ENCODE measurements at places on chromosomes 4 and X.

DNA sequence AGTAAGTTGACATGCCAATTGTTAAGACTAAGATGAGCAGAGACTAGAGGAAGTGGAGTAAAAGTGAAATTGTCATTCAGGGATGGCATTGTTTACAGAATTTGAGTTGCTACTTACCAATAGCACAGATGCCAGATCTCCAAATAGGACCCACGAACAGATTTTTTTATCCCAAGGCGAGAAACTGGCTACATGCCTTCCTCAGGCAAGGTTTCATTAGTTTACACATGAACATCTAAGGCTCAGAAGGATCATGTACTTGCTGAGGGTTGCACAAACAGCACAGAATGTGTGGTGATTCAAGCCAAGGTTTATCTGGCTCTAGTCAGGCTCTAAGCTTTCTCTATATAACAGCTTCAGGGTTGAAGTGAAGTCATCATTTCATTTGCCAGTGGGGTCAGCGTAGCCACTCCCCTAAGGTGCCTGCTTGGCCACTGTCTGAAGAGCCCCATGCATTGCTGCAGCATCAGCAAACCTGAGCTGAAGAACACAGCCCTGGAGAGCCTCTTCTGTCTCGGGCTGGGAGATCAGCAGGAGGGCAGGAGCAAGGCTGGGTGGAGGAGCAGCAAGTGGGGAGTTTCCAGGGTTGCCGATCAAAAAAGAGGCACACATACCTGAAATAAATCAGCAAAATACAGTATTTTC lies 193.0 kb upstream of the LCORL start:
- DNase-seq, result no peak

DNA sequence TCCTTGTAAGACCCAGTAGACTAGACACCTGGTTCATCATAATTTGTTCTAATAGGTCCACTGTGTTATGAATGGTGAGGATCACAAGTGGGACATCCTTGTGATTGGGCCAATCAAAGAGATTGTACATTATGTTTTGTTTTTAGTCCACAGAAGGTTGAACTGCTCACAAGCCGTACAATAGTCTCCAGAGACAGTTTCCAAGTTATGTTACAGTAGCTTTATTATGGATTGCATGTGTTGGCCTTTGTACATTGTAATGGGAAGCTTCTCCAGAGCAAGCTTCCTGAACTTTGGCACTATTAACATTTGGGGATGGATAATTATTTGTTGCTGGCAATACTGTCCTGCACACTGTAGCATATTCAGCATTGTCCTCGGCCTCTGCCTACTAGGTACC lies 86.1 kb downstream of the MAGEB10 start:
- DNase-seq, result no peak

GRCh38 chrX:125681058-125681457 lies 361.4 kb downstream of the TEX13C start:
- no peak for DNase-seq

DNA sequence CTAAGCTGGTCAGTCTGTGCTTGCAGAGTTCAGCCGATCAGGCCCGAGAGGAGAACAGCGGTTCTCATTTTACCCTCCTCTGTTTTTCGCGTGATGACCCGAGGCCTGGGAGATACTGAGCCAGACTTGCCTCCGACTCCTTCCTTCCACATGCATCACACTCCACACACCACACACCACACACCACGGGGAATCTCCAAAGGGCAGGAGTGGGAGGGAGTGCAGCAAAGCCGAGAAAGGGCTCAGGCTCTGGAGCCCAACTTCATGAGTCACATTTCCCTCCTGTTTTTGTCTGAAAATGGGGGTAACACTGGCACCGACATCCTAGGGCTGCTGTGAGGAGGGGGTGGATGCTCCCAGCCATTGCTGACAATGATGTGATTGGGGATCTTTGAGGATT lies 38.9 kb downstream of the TKTL1 start:
- no peak for DNase-seq

GRCh38 chr4:5998333-5998936 lies 19.8 kb downstream of the C4orf50 start:
- no peak for DNase-seq

DNA sequence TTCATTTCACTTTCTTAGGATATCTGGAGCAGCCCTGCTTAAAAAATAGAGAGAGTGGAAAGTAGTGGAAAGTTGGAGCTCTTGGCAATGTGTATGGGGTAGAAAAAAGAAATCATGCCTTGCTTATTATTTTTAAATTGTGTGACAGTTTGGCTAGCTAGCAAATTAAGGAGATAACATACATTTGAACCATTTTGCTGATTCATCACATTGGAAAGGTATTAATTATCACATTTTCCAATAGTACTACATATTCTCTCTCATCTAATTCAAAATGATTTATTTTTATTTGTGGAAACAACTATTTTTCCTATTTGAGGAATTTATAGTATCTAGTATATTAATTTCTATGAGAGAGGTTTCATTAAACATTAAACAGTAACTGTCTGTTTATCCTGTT lies 280.4 kb downstream of the KLHL4 start:
- no peak for DNase-seq

GRCh38 chr4:171031338-171031737 lies 781.9 kb upstream of the GALNTL6 start:
- no peak for DNase-seq

DNA sequence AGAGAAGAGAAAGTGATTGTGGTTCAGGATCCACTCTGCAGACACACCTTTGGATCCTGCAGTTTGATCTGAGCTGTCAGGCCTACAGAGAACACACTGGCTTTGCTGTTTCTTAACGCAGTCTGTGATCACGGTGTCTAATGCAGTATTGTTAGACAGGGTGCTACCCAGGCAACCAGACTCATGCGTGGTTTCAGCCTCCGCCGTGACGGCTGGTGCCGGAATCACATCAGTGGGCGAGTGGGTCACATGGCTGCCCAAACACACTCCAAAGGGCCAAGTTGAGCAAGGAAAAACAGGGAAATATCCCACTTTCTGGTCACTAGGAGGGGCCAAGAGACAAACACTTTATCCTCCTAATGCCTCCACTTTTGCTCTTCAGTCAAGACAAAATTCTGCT lies 27.5 kb downstream of the CCDC149 start:
- DNase-seq, result no peak

All from SK-N-MC (cell line).